Heart left ventricle (tissue), 16 donors: ENCODE measurements at places on chromosomes 5 and 9. TPM values are rescaled to one million over a fixed set of nuclear protein-coding genes. Genes with fewer than 3 reads are reported as not detected.

- no peak overlapping the region for H3K27ac ChIP-seq
- H3K4me1 ChIP-seq, result peaks cover 8% of the 10 kb centered on the region
- H3K27me3 ChIP-seq, result no peaks in the 10 kb centered on the region
- DNase-seq, result no peak
- H3K4me3 ChIP-seq, result no peak overlapping the region
Observed at GRCh38 chr5:156188016-156188415, 138.9 kb upstream of the SGCD start.

DNA sequence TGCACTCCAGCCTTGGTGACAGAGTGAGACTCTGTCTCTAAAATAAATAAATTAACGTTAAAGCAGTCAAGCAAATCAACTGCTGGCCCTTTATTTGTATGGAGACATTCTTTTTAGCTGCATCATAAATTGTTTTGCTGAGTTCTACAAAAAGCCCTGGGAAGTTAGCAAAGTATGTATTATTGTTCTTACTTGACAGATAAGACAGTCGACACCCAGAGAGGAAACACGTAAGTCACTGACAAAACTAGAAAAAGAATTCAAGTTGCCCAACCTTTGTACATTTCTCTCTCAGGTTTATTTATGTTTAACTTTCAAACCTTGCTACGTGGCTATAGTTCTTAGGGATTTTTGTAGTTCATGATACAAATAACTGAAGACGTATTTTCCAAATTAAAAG lies 40.4 kb upstream of the MACIR start:
- no peak overlapping the region for H3K4me3 ChIP-seq
- H3K27ac ChIP-seq, result no peak overlapping the region
- H3K27me3 ChIP-seq, result no peaks in the 10 kb centered on the region
- no peaks in the 10 kb centered on the region for H3K36me3 ChIP-seq
- no peak for DNase-seq

DNA sequence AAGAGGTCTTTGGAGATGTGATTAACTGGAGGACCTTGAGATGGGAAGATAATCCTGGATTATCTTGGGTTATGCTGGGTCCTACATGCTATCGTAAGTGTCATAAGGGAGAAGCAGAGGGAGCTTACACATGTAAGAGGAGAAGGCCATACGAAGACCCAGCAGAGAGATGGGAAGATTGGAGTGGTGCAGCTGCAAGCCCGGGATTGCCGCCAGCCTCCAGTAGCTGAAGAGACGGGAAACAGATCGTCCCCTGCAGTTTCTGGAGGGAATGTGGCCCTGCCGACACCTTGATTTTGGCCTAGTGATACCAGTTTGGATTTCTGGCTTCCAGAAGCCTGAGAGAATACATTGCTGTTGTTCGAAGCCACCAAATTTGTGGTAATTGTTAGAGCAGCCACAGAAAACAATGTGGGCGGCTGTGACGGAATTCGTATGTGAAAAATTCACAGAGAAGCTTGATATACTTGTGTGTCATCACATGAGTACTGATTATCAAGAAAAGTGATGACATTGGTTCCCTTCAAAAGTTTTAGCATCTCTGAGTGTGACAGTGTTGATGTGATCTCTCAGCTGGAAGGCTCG lies 86.9 kb downstream of the CYFIP2 start:
- H3K4me1 ChIP-seq, result no peaks in the 10 kb centered on the region
- H3K27ac ChIP-seq, result no peak overlapping the region
- no peaks in the 10 kb centered on the region for H3K36me3 ChIP-seq
- H3K4me3 ChIP-seq, result no peak overlapping the region
- H3K27me3 ChIP-seq, result no peaks in the 10 kb centered on the region

GRCh38 chr5:173327948-173328843 lies at the start of gene STC2:
STC2 (minus strand) TSS chr5:173328414; CDS start chr5:173328193, 221 bp downstream.
- H3K4me3 ChIP-seq, result peak within 1 kb of the TSS; percentile 56
- H3K27ac ChIP-seq, result peak within 1 kb of the TSS; percentile 87
- H3K4me1 ChIP-seq, result peaks cover 45% of the 10 kb centered on the region
- DNase-seq, result peak; percentile 91
- H3K27me3 ChIP-seq, result no peaks in the 10 kb centered on the region

GRCh38 chr5:79436224-79436623 lies 77.7 kb downstream of the HOMER1 start:
- H3K36me3 ChIP-seq, result peaks cover 20% of the 10 kb centered on the region
- H3K4me1 ChIP-seq, result no peaks in the 10 kb centered on the region
- no peak overlapping the region for H3K27ac ChIP-seq
- H3K27me3 ChIP-seq, result no peaks in the 10 kb centered on the region

DNA sequence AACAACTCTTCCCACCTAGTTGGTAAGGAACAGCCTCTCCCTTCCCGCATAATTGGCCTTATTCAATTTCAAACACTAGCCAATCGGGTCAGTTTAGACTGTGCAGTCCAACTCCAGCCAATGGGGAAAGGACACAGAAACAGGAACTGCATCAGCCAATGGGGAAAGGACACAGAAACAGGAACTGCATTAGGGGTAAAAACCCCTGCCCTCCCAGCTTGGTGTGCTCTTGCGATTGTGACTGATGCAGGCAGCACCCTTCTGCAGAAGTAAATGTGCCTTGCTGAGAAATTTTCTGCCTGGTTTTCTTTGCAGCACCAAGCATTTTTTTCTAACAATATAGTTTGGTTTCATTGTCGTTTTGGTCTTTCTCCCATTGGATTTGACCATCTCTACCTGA lies 8.5 kb upstream of the GLT6D1 start:
- H3K4me1 ChIP-seq, result no peaks in the 10 kb centered on the region
- no peaks in the 10 kb centered on the region for H3K27me3 ChIP-seq
- H3K4me3 ChIP-seq, result no peak overlapping the region
- H3K27ac ChIP-seq, result no peak overlapping the region

DNA sequence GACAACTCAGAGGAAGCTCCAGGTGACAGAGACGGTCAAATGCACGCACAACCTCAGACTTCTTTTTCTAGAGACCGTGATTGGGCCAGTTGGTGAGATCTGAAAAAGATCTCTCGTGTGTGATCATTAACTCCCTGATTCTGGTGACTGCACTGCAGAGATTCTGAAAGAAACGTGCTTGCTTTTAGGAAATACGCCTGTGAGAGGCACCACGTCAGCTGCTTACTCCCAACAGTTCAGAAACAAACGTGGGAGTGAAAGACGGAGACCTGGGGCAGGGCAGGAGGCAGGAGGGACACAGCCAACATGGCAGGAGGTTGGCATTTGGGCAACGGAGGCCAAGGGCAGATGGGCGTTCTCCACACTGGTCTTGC lies 15.9 kb downstream of the SLC12A7 start:
- peaks cover 60% of the 10 kb centered on the region for H3K36me3 ChIP-seq
- DNase-seq, result no peak
- no peak overlapping the region for H3K4me3 ChIP-seq
- H3K27me3 ChIP-seq, result no peaks in the 10 kb centered on the region

GRCh38 chr5:68389618-68390017 lies 174.1 kb downstream of the PIK3R1 start:
- no peaks in the 10 kb centered on the region for H3K36me3 ChIP-seq
- H3K27ac ChIP-seq, result no peak overlapping the region
- H3K4me3 ChIP-seq, result no peak overlapping the region
- H3K27me3 ChIP-seq, result no peaks in the 10 kb centered on the region
- no peak for DNase-seq

- no peaks in the 10 kb centered on the region for H3K4me1 ChIP-seq
- H3K36me3 ChIP-seq, result no peaks in the 10 kb centered on the region
- no peak overlapping the region for H3K4me3 ChIP-seq
- DNase-seq, result no peak
- no peaks in the 10 kb centered on the region for H3K27me3 ChIP-seq
Observed at GRCh38 chr5:367358-368130, 46.0 kb downstream of the AHRR start.

DNA sequence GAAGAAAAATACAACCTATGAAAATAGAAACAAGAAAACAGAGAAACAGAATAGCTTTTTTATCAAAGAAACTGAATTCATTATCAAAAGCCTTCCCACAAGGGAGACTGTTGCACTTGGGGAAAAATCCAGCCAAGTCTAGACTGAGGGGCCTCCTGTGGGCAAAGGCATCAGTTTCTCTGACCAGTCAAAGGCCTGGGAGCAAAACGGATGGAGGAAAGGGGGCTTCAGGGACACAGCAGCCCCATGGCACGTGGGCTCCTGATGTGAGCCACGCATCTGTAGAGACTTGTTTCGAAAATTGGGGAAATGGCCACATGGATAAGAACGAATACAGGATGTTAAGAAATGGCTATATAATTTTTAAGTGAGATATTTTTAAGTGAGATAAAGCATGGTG lies 21.1 kb downstream of the ZDHHC11B start:
- H3K36me3 ChIP-seq, result peaks cover 39% of the 10 kb centered on the region
- no peak for DNase-seq
- no peak overlapping the region for H3K4me3 ChIP-seq
- no peak overlapping the region for H3K27ac ChIP-seq
- no peaks in the 10 kb centered on the region for H3K27me3 ChIP-seq

DNA sequence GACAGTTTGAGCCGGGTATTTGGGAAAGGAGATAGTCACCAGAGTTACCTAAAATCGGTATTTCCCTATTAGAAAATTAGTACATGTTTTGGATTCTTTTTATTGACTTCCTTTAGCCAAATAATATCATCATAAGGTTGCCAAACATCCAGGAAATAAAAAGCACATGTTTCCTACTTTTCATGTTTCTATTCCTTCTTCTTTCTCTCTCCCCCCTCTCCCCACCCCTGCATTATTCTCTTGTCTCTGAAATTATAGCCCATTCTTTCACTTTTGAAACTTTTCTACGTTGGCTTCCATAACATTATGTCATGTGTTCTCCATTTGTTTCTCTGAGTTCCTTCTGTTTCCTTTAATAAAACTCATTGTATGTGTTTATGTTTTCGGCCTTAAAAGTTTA lies 161.9 kb downstream of the ALDH1A1 start:
- no peaks in the 10 kb centered on the region for H3K4me1 ChIP-seq
- no peaks in the 10 kb centered on the region for H3K36me3 ChIP-seq
- H3K4me3 ChIP-seq, result no peak overlapping the region
- DNase-seq, result no peak

DNA sequence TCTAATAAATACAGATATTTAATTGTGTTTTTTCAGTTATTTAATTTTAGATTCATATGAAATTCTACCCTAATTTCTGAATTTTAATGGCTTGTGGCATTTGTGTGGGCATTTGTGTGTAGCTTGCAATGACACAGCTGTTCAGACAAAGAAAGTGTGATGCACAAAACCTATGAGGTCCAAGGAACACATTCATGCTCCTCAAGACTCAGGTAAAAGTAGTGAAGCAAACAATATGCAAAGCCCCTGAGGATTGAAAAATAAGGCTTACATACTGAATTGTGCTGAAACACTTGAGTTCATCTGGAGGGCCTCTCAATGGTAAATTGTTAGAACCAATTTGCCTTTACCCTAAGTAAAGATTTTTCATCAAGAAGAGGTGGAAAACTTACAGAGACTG lies 28.1 kb downstream of the IL7R start:
- no peak for DNase-seq
- no peaks in the 10 kb centered on the region for H3K4me1 ChIP-seq

DNA sequence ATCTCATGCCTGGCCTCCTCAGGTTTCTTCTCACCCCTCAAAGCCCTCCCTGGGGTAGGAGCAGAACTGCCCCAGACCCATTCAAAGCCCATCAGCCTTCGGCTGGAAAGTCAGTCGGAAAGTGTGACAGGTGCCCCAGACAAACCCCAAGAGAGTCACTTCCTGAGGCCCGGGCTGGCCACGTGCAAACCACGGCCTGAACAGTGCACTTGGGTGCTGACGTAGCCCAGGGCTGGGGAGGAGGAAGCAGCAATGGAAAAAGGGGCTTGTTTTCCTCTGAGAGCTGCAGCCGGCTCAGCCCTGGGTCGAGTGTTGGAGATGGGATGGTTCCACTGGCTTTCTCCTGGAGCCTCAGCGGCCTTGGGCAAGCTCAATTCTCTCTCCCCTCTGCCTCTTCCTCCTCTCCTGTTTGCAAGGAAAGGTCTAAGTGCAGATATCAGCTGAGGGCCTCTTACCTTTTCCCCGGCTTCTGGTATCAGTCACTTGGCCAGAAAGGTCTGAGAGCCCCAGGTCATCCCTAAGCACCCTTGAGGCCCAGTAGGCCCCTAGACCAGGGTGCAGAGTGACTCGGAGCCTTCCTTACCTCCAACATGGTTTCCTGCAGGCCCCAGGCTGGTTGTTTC lies 5.9 kb upstream of the EGR1 start:
- H3K27me3 ChIP-seq, result no peaks in the 10 kb centered on the region
- H3K4me1 ChIP-seq, result peaks cover 59% of the 10 kb centered on the region
- H3K4me3 ChIP-seq, result no peak overlapping the region
- no peaks in the 10 kb centered on the region for H3K36me3 ChIP-seq
- H3K27ac ChIP-seq, result peak overlapping the region; percentile 36

- no peak for DNase-seq
- H3K27ac ChIP-seq, result no peak overlapping the region
- no peaks in the 10 kb centered on the region for H3K4me1 ChIP-seq
- no peaks in the 10 kb centered on the region for H3K36me3 ChIP-seq
Observed at GRCh38 chr5:124515497-124516245, 230.8 kb downstream of the ZNF608 start.

DNA sequence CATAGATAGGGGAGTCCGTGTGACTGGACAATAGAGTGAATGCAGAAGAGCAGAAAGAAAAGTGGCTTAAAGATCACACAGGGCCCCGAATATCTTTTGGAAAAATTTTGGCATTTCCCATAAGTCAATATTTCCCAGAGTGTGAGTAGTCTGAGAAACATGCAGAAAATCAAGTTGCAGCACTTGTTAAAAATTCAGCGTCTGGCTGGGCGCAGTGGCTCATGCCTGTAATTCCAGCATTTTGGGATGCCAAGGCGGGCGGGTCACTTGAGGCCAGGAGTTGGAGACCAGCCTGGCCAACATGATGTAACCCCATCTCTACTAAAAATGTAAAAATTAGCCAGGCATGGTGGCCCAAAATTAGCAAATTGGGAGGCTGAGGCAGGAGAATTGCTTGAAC lies 227.0 kb downstream of the DRD1 start:
- H3K27ac ChIP-seq, result no peak overlapping the region
- DNase-seq, result no peak
- H3K4me1 ChIP-seq, result no peaks in the 10 kb centered on the region
- H3K36me3 ChIP-seq, result no peaks in the 10 kb centered on the region
- no peaks in the 10 kb centered on the region for H3K27me3 ChIP-seq

- H3K27ac ChIP-seq, result no peak overlapping the region
- H3K36me3 ChIP-seq, result no peaks in the 10 kb centered on the region
- H3K4me1 ChIP-seq, result peaks cover 11% of the 10 kb centered on the region
- H3K4me3 ChIP-seq, result no peak overlapping the region
- no peaks in the 10 kb centered on the region for H3K27me3 ChIP-seq
Observed at GRCh38 chr5:150175536-150175935, 9.0 kb downstream of the CDX1 start.

- H3K4me3 ChIP-seq, result no peak overlapping the region
- H3K36me3 ChIP-seq, result no peaks in the 10 kb centered on the region
- no peaks in the 10 kb centered on the region for H3K4me1 ChIP-seq
- DNase-seq, result no peak
Observed at GRCh38 chr5:167792514-167792913, 498.9 kb upstream of the WWC1 start.

The ALAD gene
- total RNA-seq, result 99.7 TPM

The SLCO6A1 gene
- total RNA-seq, result not detected

The IFNK gene
- total RNA-seq, result not detected

The ESM1 gene
- 0.23 TPM for total RNA-seq

The ENTREP1 gene
- 16.6 TPM for total RNA-seq

The SLC34A1 gene
- not detected for total RNA-seq

The TAF11L2 gene
- not detected for total RNA-seq

The HARS2 gene
- 24.6 TPM for total RNA-seq

The FBP2 gene
- total RNA-seq, result not detected

The CYSRT1 gene
- 0.29 TPM for total RNA-seq
